ENCODE measurements at places on chromosomes 6 and 20.

DNA sequence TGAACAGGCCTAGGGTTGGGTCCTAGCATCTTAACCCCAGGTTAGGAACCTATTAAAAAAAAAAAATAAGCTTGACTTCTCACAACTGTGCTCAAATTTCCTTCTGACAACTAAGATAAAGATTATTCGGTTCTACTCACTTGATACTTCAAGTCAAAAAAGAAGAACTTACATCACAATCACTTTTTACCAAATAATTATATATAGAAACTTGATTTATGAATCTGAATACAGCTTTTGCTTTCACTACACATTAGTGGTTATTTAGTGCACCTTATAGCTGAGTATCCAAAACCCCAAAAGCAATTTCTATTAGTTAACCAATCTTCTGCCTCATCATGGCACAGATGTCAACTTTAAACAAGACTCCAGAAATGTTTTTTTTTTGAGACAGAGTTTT lies 119.0 kb upstream of the DST start:
- DNase-seq, result no peak

DNA sequence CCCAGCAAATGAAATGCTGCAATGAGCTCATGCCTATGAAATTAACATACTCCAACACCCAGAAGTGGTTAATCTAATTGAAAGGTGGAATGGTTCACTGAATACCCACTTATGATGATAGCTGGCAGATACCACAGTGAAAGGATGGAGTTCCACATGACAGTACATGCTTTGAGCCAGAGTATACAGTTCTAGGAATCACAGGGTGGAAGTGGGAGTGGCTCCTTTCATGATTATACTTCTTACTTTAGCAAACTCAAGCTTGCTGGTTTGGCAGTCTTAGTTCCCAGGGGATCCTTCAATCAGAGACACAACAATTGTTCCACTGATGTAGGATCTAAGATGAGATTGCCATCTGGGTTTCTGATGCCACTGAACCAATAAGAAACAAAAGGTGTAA lies 21.5 kb downstream of the CD164 start:
- no peak for DNase-seq

- DNase-seq, result no peak
Observed at GRCh38 chr6:170561555-170561954, 7.4 kb downstream of the TBP start.

DNA sequence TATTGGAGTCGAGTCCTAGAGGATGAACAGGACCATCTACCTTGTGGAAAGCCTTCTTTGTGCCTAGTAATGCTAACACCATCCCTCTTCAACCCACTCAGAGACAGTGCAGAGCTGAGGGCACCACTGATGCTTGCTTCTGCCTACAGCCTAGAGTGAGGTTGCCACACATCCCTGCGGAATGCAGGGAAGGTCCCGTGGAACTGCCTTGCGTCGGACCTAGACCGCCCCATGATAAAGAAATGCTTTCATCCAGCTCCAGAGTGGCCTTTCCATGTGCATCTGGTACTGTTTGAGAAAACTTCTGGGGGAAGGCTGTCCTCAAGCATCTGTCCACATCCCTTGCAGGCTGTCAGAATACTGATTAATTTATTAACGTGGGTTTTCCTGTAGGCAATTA lies 168.4 kb downstream of the PHACTR1 start:
- DNase-seq, result no peak

- no peak for DNase-seq
Observed at GRCh38 chr6:135871878-135872277, 20.4 kb downstream of the PDE7B start.

GRCh38 chr6:47047479-47048407 lies 5.6 kb upstream of the ADGRF1 start:
- DNase-seq, result peak; percentile 45

- DNase-seq, result no peak
Observed at GRCh38 chr6:108588586-108588985, 27.9 kb downstream of the FOXO3 start.

- DNase-seq, result no peak
Observed at GRCh38 chr6:18415671-18416340, 28.7 kb downstream of the RNF144B start.

DNA sequence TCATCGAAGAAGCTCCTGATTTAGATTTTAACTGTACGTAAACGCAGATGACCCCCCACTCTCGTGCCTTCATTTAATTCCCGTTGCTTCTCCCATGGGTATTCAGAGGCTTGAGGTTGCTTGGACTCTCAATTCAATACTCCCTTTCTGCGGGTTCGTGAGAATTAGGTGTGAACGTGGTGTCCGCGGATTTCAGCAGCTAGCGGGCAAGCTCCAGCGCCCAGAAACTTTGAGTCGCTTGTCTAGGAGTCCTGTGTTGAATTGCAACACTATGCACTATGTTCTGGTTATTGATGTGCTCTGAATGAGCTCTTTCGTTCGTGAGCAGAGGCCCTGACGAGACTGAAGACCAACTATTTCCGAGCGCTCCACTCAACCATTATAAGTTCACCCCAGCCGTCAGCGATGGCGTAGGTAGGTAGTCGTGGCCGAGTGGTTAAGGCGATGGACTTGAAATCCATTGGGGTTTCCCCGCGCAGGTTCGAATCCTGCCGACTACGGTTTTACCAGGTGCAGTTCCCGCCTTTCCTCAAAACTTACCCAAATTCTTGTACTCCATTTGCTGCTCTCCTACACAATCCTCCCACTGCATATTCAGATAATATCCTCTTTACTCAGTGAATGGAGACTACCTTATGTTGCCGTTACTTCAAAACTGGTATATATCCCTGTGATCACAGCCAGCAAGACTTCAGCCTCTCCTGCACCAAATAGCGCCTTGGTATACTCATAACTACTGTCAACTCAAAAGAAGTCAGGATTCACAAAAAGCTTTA lies 72.6 kb upstream of the ZNF184 start:
- no peak for DNase-seq

GRCh38 chr6:44185953-44186634 lies 27.5 kb downstream of the CAPN11 start:
- no peak for DNase-seq

GRCh38 chr6:56491606-56492328 lies 150.9 kb downstream of the DST start:
- DNase-seq, result peak; percentile 33

- DNase-seq, result no peak
Observed at GRCh38 chr6:146891615-146892265, 293.0 kb downstream of the ADGB start.

DNA sequence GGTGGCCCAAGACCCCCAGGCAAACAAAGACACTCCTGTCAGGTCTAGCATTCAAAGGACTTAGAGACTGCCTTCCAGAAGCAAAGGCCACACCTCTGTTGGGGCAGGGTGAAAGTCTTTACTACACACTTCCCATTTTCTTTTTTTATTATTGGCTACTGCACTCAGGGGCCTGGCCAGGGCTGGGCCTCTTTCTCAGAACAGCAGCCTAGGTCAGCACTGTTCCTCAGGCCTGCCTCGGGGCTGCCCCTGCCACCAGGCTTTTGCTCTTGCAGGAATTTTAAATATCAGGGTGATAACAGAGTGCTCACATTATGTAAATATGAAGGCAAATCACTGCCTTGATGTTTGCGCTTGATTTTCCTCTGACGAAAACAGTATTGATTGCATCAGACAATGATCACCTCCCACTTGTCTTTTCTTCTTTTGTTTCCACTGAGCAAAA lies 18.5 kb downstream of the GSTA4 start:
- DNase-seq, result no peak

DNA sequence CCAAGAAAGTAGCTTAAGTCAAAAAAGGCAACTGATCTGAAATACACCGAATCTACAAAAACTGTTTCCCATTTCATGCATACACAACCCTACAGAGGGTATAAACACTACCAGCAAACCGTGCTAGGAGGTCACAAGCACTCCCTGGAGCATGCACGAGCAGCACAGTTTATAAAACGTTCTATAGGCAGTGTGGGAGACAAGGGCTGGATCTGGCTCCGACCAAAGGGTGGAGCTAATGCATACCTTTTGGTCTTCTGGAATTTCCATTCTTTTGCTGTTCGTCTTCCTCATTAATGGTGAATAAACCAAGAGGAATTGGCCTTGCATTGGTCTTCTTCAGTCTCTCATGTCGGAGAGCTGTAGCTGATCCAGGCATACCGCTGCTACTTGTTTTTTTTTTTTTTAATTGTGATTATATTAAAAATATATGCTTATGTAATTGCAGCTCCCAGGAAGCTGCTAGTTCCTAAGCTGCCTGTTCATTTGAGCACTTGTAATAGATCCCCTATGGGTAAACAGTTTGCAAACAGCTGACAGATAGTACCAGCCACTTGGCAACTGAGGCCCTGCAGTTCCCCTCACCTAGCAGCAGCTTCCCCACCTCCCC lies 24.5 kb downstream of the MAP7 start:
- no peak for DNase-seq

- no peak for DNase-seq
Observed at GRCh38 chr6:37375376-37375775, 21.6 kb downstream of the RNF8 start.

GRCh38 chr6:170093276-170093657 lies 197.6 kb downstream of the DLL1 start:
- no peak for DNase-seq

- DNase-seq, result no peak
Observed at GRCh38 chr6:150069706-150070105, 785 bp upstream of the ULBP3 start.

GRCh38 chr20:37758332-37758731 lies 64.5 kb downstream of the CTNNBL1 start:
- no peak for DNase-seq

- DNase-seq, result no peak
Observed at GRCh38 chr20:891058-891705, 25.0 kb downstream of the ANGPT4 start.

GRCh38 chr6:138103871-138104270 lies 3.3 kb downstream of the PERP start:
- DNase-seq, result no peak

GRCh38 chr6:17930321-17930993 lies 57.0 kb downstream of the KIF13A start:
- no peak for DNase-seq

- no peak for DNase-seq
Observed at GRCh38 chr6:152661776-152662175, 24.6 kb upstream of the SYNE1 start.

DNA sequence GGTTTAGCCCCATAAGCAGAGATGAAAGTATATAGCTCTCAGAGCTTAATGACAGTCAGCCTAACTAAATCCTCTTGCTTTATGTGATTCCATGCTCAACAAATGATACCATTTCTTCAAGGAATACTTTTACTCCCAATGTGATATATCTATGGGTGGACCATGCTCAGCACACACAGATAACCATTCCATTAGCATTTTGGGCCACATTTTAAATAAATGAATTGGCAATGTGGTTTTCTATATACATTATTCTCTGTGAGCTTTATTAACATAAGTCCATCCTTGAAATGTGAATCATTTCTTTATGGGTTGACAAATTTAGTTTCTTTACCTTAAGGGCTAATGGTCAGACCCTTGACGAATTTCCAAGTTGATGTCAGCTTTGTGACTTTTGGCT lies 329.3 kb upstream of the CITED2 start:
- DNase-seq, result no peak

DNA sequence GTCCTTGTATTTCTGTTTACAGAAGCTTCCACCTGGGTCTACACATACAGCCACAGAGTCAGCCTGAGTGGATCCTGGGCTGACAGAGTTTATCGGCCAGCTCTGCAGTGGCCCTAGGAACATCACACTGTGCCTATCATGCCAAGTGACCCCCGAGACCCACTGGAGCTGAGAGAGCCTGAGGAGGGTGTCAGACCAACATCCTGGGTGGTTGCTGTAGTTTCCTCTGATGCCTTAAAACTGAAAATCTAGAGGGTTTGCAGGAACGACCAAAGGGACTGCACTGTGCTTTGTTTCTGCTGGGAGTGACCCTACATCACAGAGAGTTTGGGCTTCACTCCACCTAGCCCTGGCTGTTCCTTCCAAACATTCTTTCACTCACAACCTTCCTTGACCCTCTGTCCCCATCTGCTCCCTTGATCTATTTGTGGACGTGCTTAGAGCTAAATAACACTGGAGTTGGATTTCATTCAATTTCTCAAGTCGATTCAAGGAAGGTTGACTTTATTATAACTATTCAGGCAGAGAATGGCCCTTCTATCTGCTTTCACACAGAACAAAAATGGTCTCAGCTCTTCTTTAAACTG lies 18.1 kb downstream of the MYLK4 start:
- DNase-seq, result no peak

- no peak for DNase-seq
Observed at GRCh38 chr6:21171801-21172200, 421.8 kb upstream of the SOX4 start.

- DNase-seq, result no peak
Observed at GRCh38 chr20:45823949-45824835, 2.9 kb downstream of the TNNC2 start.

DNA sequence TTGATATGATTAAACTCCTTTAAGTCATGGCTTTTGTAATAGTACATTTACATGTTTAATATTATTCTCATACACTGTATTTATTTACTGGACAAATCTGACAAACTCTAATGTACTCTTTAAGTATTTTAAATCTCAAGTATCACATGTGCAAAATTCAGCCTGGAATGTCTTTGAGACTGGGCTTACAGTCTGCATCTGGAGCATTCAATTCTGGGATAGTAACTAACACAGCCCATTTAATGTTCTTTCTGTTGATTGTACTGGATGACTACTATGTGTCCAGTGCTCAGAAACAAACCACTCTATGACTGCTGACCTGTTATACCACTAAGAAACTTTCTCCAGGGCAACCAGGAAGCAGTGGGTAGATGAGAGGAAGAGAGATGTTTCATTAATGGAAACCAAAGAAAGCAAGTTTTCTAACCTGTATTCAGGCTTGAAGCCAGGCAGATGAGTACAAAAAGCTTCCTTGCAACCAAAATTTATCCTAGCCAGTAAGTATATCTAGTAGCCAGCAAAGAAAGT lies 26.8 kb downstream of the FBXL4 start:
- no peak for DNase-seq

DNA sequence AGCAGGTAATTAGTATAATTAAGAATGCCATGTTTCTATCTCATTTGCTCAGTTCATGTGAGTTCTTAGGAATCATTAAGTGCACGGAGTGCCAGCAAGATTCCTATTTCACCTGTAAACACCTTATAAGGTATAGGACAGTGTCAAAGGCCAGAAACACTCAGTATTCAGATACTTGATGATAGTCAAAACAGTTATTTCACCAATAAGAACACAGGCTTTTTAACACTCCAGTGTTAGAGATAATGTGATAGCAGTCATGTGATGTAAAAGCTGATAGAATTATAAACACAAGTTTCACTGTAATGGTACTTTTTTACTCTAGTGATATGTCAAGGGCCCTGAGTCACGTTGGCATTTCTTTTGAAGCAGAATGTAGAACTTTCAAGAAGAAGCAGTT lies at the start of gene GPRC6A:
Gene GPRC6A (minus strand): TSS at position 101 of the 400 bp plus-strand sequence. CDS start 70 bp downstream, at position 31.
- no peak for DNase-seq

All from T1000 (cell line).